ENCODE measurements at places on chromosomes 6 and 20. TPM values are rescaled to one million over a fixed set of nuclear protein-coding genes. Genes with fewer than 3 reads are reported as not detected.

The TMEM170B gene
- total RNA-seq: 8.4 TPM

The CLVS2 gene
- total RNA-seq: 0.92 TPM

The RPS6KA2 gene
- 75.9 TPM for total RNA-seq

The RAB44 gene
- total RNA-seq: 2.5 TPM

DNA sequence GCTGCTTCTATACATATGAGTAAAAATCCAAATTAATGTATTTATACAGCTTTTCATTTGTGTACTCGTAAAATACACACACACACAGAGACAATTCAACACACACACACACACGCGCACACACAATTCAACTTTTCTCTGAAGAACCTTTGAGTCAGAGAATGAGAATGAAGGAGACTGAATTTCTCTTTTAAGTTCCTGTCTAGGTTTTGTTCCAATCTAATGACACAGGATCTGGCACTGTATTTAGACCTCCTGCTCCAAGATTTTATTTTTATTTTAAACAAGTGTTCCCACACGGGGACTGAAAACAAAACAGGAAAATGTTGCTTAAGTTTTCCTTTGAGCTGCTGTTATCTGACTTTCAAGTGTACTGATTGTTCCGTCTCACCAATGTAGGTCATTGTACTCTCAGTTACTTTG lies 250.8 kb downstream of the LAMA2 start:
- no peaks in the 10 kb centered on the region for H3K36me3 ChIP-seq
- no peaks in the 10 kb centered on the region for H3K27me3 ChIP-seq
- peaks cover 14% of the 10 kb centered on the region for H3K4me1 ChIP-seq
- no peak overlapping the region for H3K4me3 ChIP-seq
- no peak overlapping the region for H3K27ac ChIP-seq

- no peak for DNase-seq
- H3K4me1 ChIP-seq: peaks cover 7% of the 10 kb centered on the region
- no peak overlapping the region for H3K27ac ChIP-seq
- H3K36me3 ChIP-seq: no peaks in the 10 kb centered on the region
Observed at GRCh38 chr6:162733489-162733888, 5.7 kb downstream of the PACRG start.

Measured in stomach (tissue), 19 donors.